GM23248 (cell line): ENCODE measurements at places on chromosomes 7 and 10. TPM values are rescaled to one million over a fixed set of nuclear protein-coding genes. Genes with fewer than 3 reads are reported as not detected.

The CRYGN gene
- total RNA-seq = not detected in 2 replicates

DNA sequence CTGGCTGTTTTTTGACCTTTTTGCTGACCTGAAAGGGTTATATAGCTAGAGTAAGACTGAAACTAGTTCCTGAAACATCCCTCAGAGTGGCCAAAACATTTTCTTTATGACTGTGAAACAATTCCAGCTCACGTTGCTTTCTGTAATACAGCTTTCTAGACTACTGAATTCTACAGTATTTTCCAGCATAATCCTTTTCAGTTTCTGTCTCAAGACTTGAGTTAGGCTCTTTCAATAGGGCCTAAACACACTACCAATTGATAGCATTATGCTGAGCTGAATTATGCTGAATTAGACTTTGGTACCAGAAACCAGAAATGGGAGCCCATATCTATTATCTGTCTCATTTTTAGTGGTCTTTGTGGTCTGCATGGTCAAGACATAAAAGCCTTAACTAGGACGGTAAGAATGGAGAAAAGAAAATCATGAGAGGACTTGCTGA is 72.6 kb downstream of the EPDR1 start:
- no peaks in the 10 kb centered on the region for H3K36me3 ChIP-seq
- no peak for DNase-seq
- H3K4me1 ChIP-seq = no peaks in the 10 kb centered on the region
- no peak overlapping the region for H3K27ac ChIP-seq
- no peak overlapping the region for H3K4me3 ChIP-seq

DNA sequence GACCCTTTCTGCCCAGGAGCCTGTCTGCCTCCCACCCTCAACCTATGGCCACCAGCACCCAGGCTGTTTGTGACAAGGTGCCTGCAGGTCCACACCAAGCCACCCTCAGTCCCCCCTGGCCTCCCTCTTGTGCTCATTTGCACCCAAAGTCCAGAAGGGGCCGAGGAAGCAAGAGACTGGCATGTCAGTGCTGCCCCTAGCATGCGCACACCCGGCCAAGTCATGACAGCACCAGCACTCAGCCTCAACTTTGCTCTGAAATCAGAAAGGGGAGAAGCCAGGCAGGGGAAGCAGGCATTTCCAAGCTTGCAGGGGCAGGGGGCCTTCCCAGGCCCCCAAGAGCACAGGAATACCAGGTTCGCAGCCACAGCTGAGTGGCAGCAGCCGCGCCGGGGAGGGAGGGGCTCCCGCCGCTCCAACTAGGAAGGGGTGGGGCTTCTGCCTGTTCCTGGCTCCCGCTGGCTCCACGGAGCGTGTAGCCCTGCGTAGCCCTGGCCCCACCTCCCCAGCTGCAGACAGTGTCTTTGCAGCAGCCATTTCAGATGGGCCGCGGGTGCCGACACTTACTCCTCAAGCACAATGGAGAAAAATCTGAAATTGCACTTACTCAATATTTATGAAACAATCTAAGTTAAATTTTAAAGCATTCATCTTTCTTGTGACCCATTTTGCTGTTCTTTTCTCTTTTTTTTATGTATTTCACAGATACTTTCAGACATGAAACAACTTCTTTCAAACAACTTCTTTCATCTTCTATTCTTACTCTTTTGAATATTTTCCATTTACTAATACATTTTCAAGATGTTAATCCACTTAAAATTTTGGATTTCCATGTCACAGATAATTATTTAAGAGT is 54.9 kb upstream of the ABCB5 start:
- no peak overlapping the region for H3K27ac ChIP-seq
- no peak overlapping the region for H3K4me3 ChIP-seq
- DNase-seq = no peak
- H3K27me3 ChIP-seq = 0 out of 2 replicates have a peak, but pooled peaks cover 20% of the 10 kb centered on the region
- H3K4me1 ChIP-seq = no peaks in the 10 kb centered on the region

GRCh38 chr7:136012238-136012637 is 35.1 kb upstream of the MTPN start:
- no peaks in the 10 kb centered on the region for H3K4me1 ChIP-seq
- no peaks in the 10 kb centered on the region for H3K36me3 ChIP-seq
- H3K27ac ChIP-seq = no peak overlapping the region
- H3K4me3 ChIP-seq = no peak overlapping the region
- no peak for DNase-seq
- H3K27me3 ChIP-seq = 0 out of 2 replicates have a peak, but pooled peaks cover 7% of the 10 kb centered on the region

DNA sequence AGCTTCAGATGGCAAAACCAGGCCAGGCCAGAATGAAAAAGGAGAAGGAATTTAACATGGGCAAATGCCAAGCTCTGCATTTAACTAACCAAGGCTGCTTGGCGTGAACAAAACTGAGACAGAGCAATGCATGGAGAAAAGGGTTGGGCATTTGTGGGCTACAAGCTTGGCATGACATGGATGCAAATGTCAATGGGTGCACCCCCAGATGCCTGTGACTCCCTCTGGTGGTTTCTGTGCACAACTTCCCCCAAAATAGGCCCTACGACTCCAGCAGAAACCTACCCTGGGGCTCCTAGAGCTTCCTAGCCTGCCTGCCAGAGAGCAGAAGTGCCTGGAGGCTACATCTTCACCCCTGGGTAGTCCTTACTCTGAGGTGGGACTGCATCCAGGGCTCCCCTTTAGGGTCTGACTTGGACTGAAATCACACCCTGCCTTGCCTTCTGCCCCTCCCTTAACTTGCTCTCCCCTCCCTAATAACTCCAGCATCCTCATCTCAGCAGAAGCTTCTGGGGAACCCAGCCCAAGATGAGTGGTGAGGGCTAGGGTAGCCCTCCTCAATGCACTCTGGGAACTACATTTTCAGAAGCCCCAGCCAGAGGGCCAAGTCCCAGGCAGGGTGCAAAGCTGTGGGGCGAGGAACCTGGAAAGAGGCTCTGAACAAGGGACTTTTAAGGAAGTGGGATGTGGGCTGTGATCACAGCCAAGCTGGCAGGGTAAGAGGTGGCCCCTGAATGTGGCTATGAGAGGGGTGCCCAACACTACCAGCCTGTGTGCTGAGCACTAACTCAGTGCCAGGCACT is 11.3 kb downstream of the GPRIN2 start:
- peak; percentile 57 for DNase-seq
- H3K36me3 ChIP-seq = no peaks in the 10 kb centered on the region
- no peak overlapping the region for H3K4me3 ChIP-seq
- H3K4me1 ChIP-seq = 0 out of 2 replicates have a peak, but pooled peaks cover 1% of the 10 kb centered on the region
- no peak overlapping the region for H3K27ac ChIP-seq

GRCh38 chr7:46486256-46487206 is 565.5 kb upstream of the IGFBP3 start:
- H3K4me3 ChIP-seq = no peak overlapping the region
- no peaks in the 10 kb centered on the region for H3K36me3 ChIP-seq
- peaks cover 30% of the 10 kb centered on the region for H3K4me1 ChIP-seq
- no peaks in the 10 kb centered on the region for H3K27me3 ChIP-seq
- H3K27ac ChIP-seq = peak overlapping the region; percentile 82
